NCI-H1092 (cell line): ENCODE measurements at places on chromosomes 5 and 9.

GRCh38 chr5:120843390-120843980, 379.4 kb downstream of the PRR16 start:
- no peak for DNase-seq

GRCh38 chr5:92504346-92504745, 1076.7 kb downstream of the NR2F1-AS1 start:
- no peak for DNase-seq

DNA sequence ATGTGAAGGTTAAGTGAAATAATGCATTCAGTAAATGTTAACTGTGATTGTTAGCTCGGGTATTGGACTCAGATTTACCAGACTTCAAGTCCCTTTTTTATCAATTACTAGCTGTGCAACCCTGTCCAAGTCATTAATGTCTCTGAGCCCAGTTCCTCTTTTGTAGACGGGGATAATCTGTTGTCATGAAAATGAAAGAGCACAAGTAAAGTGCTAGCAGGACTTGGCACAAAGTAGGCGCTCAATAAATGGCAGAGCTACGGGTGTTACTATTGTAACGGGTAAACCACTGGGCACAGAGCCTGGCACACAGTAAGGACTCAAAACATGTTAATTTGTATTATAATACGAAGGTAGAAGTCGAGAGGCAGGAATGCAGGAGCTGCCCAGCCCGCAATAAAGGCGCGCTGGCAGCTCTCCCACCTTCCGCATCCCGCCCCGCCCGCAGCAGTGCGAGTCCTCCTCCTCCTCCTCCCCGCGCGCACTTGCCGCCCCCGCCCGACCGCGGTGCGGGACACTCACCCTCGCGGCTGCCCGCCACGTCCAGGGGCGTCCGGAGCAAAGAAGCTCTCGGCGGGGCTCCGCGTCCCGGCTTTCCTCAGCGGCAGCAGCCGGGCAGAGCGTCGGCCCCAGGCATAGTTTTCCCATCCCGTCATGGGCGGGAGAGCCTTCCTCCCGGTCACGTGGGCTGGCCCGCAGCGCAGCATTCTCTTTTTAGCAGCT, at the start of gene C1QTNF2:
Gene C1QTNF2 (minus strand): TSS at position 637 of the 723 bp plus-strand sequence. CDS start 15,615 bp downstream, outside the sequence.
- no peak for DNase-seq

DNA sequence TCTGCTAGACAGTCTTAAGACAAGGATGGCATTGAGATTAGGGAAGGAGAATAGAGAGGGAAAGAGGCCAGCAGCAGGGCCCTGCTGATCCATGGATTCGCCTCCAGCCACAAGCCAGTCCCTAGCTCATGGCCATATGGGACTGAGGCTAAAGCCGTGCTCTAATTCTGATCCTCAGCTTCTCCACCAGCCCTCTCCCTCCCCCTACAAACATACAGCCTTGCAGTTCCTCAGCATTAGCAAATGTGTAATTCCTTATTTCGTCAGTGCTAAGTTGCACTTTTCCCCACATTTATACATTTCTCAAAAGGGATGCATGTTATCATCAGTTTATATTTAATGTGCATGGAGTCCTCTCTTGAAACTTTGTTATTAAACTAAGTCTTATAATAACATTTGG, 34.8 kb downstream of the ZNF462 start:
- no peak for DNase-seq

GRCh38 chr9:35357116-35357515, 132.8 kb upstream of the RUSC2 start:
- no peak for DNase-seq

GRCh38 chr5:175542232-175542965, 64.0 kb downstream of the SFXN1 start:
- DNase-seq, result no peak

DNA sequence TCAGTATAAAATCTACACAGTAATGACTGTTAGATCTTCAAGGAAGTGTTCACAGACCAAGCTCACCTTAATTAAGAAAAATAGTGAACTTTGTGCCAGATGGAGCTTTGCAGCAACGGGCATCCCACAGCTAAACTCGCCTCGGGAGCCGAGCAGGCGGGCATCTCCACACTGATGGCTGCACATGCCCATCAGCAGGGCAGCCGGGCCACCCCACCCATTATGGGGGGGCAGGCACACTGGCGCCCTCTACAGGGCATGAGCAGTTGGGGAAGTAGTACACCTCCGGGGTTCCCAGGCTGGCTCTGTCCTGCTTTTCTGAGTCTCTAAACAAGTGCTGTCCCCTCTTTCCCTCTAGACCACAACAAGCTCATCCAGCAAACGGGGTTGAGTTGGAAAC, 21.6 kb downstream of the ANKS6 start:
- DNase-seq, result no peak

DNA sequence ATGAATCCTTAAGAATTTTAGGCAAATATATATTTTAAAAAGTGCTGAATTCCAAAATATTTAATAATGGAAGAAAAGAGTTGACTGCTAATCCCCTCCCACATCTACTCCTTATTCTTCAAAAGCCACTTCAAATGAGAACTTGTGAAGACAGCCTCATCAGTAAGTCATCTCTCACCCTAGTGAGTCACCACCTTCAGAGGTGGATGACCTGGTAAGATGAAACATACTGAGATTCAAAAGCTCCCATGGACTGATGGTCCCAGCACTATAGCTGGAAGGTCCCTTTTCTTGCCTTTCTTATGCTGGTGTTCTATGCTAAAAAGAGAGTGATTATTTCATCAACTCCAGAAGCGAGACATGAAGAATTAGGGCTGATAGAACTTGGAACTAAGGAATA, 37.8 kb upstream of the SPDL1 start:
- DNase-seq, result no peak

- DNase-seq, result no peak
These were observed 450.0 kb downstream of the SPATA31D1 start for GRCh38 chr9:82438581-82438980.

GRCh38 chr5:51832934-51833470, 449.8 kb downstream of the ISL1 start:
- no peak for DNase-seq
